ENCODE measurements at places on chromosomes 11 and 22. TPM values are rescaled to one million over a fixed set of nuclear protein-coding genes. Genes with fewer than 3 reads are reported as not detected.
A peak's percentile ranks its signal among the peaks of the same experiment; 100 is the strongest.

GRCh38 chr11:117752071-117752470 lies 44.9 kb downstream of the DSCAML1 start:
- no peaks in the 10 kb centered on the region for H3K4me1 ChIP-seq
- no peaks in the 10 kb centered on the region for H3K36me3 ChIP-seq
- no peak overlapping the region for H3K27ac ChIP-seq
- no peak overlapping the region for H3K4me3 ChIP-seq

DNA sequence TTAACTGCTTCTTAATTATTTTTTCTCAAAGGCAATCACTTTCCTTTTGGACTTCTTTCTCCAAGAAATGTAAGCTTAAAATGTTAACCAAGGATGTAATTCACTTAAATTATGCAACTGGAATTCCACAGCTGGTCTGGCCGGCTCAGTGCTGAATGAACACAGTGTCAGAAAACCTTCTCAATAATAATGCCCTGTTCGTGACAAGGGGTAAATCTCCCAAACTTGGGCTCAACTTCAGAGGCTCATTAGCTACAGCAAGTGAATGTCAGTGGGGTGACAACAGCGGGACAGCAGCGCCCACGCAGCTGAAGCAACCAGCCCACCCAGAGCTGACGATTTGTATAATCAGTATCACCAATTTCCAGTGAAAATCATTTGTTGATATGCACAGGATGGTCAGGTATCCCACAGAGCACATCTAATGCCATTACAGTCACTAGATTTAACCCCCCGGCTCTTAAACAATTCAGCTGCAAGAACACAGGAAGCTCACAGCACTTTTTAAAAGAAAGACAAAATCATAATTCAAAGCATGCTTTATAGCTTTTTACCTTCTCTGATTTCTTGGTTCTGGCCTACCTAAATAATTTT lies 704.8 kb downstream of the DLG2 start:
- H3K4me3 ChIP-seq = no peak overlapping the region
- no peak overlapping the region for H3K27ac ChIP-seq
- DNase-seq = peak; percentile 5
- peaks cover 2% of the 10 kb centered on the region for H3K27me3 ChIP-seq

GRCh38 chr11:61709572-61709971 lies 29.4 kb downstream of the DAGLA start:
- no peaks in the 10 kb centered on the region for H3K36me3 ChIP-seq
- no peak overlapping the region for H3K27ac ChIP-seq
- peaks cover under 1% of the 10 kb centered on the region for H3K27me3 ChIP-seq
- H3K4me1 ChIP-seq = no peaks in the 10 kb centered on the region
- no peak for DNase-seq

- no peaks in the 10 kb centered on the region for H3K36me3 ChIP-seq
- H3K27ac ChIP-seq = no peak overlapping the region
- no peaks in the 10 kb centered on the region for H3K27me3 ChIP-seq
These were observed 390.9 kb upstream of the ARHGAP42 start for GRCh38 chr11:100296051-100296679.

DNA sequence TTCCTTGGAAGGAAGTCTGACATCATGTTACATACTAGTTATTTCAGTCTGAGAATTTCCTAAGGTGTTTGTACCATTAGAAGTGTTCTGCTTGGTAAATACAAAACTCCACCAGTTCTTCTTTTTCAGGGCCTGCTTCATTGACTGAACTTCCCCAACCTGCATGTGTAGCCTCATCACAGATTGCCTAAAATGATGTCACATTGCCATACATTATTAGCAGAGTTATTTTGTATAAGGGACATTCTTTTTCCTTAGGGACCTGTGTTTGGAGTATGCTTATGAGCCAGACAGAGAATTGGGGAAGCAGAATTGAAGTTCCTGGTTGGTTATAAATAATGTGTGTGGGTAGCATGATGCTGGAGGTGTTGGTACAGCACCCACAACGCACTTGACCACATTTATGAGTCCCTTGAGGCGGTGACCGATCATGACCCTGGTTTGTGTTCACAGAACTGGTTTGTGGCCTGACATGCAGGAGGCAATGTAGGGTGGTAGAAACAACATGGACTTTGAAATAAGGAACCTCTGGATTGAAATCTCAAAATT lies 16.4 kb upstream of the MMP7 start:
- no peaks in the 10 kb centered on the region for H3K4me1 ChIP-seq
- no peak overlapping the region for H3K4me3 ChIP-seq
- H3K27ac ChIP-seq = no peak overlapping the region
- no peak for DNase-seq

Gene TESMIN
- total RNA-seq = 1.8 TPM

All from lung (tissue), 17 donors.